ENCODE measurements at places on chromosomes 2 and 18. TPM values are rescaled to one million over a fixed set of nuclear protein-coding genes. Genes with fewer than 3 reads are reported as not detected.

Gene MPHOSPH10
- total RNA-seq = 18.8 TPM

GRCh38 chr2:48069769-48070168, 163.5 kb upstream of the FBXO11 start:
- no peaks in the 10 kb centered on the region for H3K27me3 ChIP-seq
- no peak overlapping the region for H3K4me3 ChIP-seq
- no peaks in the 10 kb centered on the region for H3K4me1 ChIP-seq
- no peaks in the 10 kb centered on the region for H3K36me3 ChIP-seq
- H3K27ac ChIP-seq = no peak overlapping the region

Gene SERPINB4
- not detected for total RNA-seq

DNA sequence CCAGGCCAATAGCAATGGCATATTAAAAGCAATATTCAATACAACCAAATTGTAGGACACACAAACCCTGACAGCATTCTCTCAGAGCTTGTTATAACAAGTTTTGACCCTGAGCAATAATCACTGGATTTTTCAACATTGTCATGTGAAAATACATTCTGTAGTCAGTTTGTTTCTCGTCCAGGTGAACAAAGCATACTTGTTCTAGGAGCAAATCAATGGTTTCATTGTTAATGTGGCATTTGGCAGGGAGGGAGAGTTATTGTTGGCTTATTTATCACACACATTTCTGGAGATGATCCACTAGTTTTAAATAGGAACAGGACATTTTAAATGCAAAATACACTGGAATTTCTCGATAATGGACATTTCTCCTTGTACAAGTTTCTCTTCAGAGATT, 69.9 kb upstream of the L3MBTL4 start:
- no peaks in the 10 kb centered on the region for H3K36me3 ChIP-seq
- H3K27me3 ChIP-seq = no peaks in the 10 kb centered on the region
- DNase-seq = no peak
- H3K4me1 ChIP-seq = no peaks in the 10 kb centered on the region
- H3K27ac ChIP-seq = no peak overlapping the region

DNA sequence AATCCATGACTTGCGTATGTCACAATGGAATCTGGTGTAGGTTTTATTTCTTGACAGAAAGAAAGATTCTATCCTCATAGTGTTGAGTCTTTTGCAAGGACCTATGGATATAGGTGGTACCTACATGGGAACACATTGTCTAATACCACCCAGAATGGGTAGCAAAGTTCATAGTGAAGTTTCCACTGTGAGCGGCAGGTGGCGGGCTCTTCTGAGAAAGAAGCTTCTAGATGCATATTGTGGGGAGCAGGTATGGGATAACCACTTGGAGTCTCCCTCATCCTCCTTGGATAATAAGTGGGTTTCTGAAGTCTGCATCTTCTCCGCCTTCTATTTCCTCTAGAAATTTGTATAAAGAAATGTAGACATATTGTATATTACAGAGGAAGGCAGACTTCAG, 44.9 kb downstream of the LINC00305 start:
- no peak overlapping the region for H3K27ac ChIP-seq
- DNase-seq = peak; percentile 9
- H3K36me3 ChIP-seq = no peaks in the 10 kb centered on the region
- H3K4me3 ChIP-seq = no peak overlapping the region
- peaks cover 4% of the 10 kb centered on the region for H3K27me3 ChIP-seq

- H3K36me3 ChIP-seq = no peaks in the 10 kb centered on the region
- H3K27me3 ChIP-seq = no peaks in the 10 kb centered on the region
- H3K4me3 ChIP-seq = no peak overlapping the region
- no peak for DNase-seq
- H3K4me1 ChIP-seq = peaks cover 40% of the 10 kb centered on the region
Measured at GRCh38 chr2:75586971-75587370, 26.2 kb upstream of the EVA1A start.

Gene CLEC4F
- not detected for total RNA-seq

GRCh38 chr18:79613186-79613931, 66.2 kb upstream of the CTDP1 start:
- peaks cover 9% of the 10 kb centered on the region for H3K4me1 ChIP-seq
- H3K27me3 ChIP-seq = peaks cover 7% of the 10 kb centered on the region
- H3K27ac ChIP-seq = no peak overlapping the region
- H3K4me3 ChIP-seq = no peak overlapping the region
- DNase-seq = no peak

- peaks cover 3% of the 10 kb centered on the region for H3K36me3 ChIP-seq
- H3K27me3 ChIP-seq = no peaks in the 10 kb centered on the region
- H3K4me3 ChIP-seq = no peak overlapping the region
- H3K4me1 ChIP-seq = peaks cover 30% of the 10 kb centered on the region
Measured at GRCh38 chr2:101796825-101797600, 99.5 kb downstream of the MAP4K4 start.

DNA sequence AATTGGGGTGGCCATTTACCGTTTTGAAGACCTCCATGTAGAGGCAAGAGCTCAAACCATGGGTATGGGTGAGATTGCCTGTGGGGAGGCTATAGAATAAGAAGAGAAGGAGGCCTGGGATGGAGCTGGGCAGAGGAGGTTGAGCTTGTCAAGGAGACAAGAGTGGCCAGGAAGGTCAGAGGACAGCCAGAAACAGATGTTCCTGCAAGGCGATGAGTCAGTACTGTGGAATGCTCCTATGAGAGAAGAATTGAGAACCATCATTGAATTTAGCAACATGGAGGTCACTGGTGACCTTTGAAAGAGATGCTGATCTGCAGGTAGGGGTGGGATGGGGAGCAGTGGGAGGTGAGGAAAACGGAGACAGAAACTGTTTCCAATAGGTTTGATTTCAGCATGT, 3.5 kb downstream of the ACSL3 start:
- H3K4me1 ChIP-seq = peaks cover 39% of the 10 kb centered on the region
- no peaks in the 10 kb centered on the region for H3K36me3 ChIP-seq
- no peaks in the 10 kb centered on the region for H3K27me3 ChIP-seq
- no peak overlapping the region for H3K27ac ChIP-seq

GRCh38 chr2:1701556-1702185, 42.6 kb downstream of the PXDN start:
- H3K27me3 ChIP-seq = no peaks in the 10 kb centered on the region
- no peak overlapping the region for H3K4me3 ChIP-seq

GRCh38 chr18:45590036-45590886, 25.0 kb upstream of the SLC14A2 start:
- H3K27me3 ChIP-seq = no peaks in the 10 kb centered on the region
- DNase-seq = peak; percentile 23
- no peaks in the 10 kb centered on the region for H3K36me3 ChIP-seq
- H3K4me1 ChIP-seq = peaks cover 29% of the 10 kb centered on the region

DNA sequence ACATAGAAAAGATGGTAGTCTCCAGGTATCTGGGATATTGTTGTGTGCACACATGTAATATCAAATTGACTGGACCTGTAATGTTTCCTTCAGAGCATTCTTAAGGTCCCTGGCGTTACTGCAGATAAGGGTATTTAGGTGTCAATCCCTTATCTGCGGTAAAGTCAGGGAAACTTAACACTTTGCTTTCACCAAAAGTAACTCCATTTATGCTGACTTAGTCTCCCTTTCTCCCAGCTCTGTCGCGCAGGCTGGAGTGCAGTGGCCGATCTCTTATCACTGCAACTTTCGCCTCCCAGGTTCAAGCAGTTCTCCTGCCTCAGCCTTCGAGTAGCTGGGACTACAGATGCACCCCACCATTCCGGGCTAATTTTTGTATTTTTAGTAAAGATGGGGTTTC, 1.8 kb downstream of the CNNM3 start:
- H3K4me1 ChIP-seq = no peaks in the 10 kb centered on the region
- H3K4me3 ChIP-seq = no peak overlapping the region
- DNase-seq = no peak
- H3K36me3 ChIP-seq = no peaks in the 10 kb centered on the region
- no peak overlapping the region for H3K27ac ChIP-seq
- no peaks in the 10 kb centered on the region for H3K27me3 ChIP-seq

- peaks cover 9% of the 10 kb centered on the region for H3K36me3 ChIP-seq
- H3K27ac ChIP-seq = no peak overlapping the region
- H3K27me3 ChIP-seq = no peaks in the 10 kb centered on the region
- no peak overlapping the region for H3K4me3 ChIP-seq
Measured at GRCh38 chr18:24068945-24069693, 54.6 kb downstream of the TTC39C start.

Gene MBD2
- total RNA-seq = 27.2 TPM

- H3K27me3 ChIP-seq = no peaks in the 10 kb centered on the region
- DNase-seq = peak; percentile 21
Measured at GRCh38 chr18:70182548-70182947, 22.9 kb downstream of the RTTN start.

Gene TNFAIP6
- 8.9 TPM for total RNA-seq

Gene CD28
- total RNA-seq = 0.11 TPM

DNA sequence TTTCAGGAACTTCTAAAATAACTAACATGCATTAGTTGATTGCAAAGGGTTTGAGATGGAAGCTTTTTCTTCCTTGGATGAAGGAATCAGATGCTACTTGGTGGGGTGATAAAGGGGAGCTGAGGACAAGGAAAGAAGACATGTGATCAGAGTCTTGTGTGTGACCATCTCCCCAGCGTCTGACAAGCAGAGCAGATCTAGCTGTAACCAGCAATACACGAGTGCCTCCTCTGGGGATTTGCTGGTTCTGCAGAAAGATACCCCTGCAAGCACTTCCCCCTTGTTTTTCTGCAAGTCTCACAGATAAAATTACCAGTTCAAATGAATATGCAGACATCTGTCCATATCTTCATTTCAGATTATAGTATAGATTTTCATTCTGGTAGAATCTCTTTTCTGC, 2.7 kb downstream of the CDH7 start:
- no peaks in the 10 kb centered on the region for H3K36me3 ChIP-seq
- no peaks in the 10 kb centered on the region for H3K27me3 ChIP-seq
- H3K27ac ChIP-seq = no peak overlapping the region
- no peak for DNase-seq
- no peak overlapping the region for H3K4me3 ChIP-seq
- H3K4me1 ChIP-seq = no peaks in the 10 kb centered on the region

DNA sequence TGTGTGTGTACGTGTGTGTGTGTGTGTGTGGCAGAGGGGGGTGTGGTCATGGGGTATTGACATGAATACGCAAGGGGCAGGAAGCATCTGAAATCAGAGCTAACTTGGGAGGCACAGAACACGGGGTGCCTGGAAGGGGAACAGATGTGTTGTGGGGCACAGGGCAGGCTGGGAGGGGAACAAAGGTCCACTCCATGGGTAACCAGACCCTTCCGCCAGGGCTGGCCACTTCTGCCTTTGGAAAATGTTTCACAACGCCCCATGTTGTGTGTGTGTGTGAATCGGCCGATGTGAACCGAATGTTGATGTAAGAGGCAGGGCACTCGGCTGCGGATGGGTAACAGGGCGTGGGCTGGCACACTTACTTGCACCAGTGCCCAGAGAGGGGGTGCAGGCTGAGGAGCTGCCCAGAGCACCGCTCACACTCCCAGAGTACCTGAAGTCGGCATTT, at the start of gene SLC11A1:
Gene SLC11A1, plus strand, starts transcription at position 358 of the 451 bp plus-strand sequence. CDS start 96 bp downstream, outside the sequence.
- DNase-seq = no peak
- H3K4me3 ChIP-seq = no peak within 1 kb of the TSS
- no peaks in the 10 kb centered on the region for H3K4me1 ChIP-seq
- H3K36me3 ChIP-seq = no peaks in the 10 kb centered on the region

DNA sequence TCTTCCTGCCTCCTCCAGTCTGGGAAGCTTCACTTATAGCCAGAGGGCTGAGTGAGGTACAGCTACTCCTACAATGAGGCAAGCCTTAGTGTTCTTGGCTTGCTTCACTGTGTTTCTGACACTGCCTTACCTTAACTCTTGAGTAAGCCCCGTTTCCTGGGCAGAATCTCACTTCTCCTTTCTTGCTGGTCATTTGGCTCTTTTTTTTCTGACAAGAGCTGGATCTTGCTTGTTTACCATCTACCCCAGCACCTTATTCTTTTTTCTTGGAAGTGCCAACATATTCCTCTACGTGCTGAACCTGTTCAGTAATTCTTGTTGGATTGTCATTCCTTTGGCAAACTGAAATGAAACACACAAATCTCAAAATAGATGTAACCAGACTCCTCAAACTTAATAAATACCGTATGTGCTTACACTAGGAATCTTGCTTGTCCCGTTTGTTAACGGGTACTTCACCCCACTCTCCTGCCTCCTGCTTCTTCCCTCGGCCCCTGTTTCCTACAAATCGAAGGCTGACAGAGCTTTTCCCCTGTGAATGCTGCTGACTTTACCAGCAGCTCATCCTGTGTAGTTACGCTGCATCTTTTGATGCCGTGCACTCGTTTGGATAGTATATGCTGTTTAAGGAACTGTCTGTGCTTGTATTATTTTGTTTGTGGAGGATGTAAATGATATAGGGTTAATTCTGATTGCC, 132.2 kb downstream of the FMNL2 start:
- no peak overlapping the region for H3K4me3 ChIP-seq
- no peak overlapping the region for H3K27ac ChIP-seq
- H3K36me3 ChIP-seq = no peaks in the 10 kb centered on the region
- no peaks in the 10 kb centered on the region for H3K27me3 ChIP-seq
- DNase-seq = peak; percentile 56
